BJ (cell line): ENCODE measurements at places on chromosomes 1 and 21.

DNA sequence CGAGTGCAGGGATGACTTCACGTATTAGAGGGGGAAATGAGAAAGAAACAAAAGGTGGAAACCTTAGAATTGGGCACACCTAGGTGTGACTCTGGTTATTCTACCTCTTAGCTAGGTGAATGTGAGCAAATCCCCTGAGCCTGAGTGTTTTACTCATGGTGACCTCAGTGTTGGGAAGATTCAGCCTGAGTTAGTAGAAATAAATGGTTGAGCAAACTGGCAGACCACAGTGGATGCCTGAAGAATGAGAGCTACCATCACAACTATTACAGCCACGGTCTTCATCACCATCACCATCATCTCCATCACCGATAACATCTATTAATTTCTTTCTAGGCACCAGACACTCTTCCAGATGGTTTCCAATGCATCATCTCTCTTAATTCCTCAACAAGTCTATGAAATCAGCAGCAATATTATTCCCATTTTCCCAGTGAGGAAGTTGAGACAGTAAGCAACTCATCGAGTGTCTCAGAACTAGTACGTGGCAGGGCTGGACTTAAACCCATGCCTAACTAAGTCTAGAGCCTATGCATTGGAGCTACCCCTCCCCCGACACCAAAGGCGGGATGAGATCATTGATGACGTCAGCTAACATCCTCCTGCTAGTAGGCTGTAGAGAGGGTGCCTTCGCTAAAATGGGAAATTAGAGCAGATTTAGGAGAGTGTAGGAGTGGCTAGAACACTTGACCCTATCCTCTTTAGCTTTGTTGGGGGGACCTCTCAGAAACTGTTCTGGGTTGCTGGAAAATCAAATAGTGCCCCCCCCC is 7.9 kb upstream of the KAZN start:
- DNase-seq = no peak

- DNase-seq = no peak
Measured at GRCh38 chr1:15765495-15766194, 7.0 kb downstream of the FBLIM1 start.

DNA sequence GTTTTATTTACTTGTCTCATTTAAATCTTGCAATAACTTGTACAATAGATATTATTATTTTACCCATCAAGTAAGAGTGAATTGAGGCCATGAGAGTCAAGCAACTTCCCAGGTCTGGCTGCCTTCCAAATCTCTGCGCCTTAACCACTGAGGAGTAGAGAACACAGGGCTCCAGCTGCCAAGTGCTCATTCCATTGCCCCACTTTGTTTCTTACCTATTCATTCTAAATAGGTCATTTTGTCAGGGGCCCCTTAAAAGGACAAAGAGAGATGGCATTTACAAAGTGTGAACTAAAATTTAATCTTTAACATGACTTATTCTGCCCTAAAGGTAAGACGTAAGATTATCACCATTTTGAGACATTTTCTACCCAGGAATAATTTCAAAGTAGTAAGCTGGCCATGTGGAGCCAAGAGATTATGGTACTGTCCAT is 3.5 kb downstream of the PPP1R15B start:
- no peak for DNase-seq

DNA sequence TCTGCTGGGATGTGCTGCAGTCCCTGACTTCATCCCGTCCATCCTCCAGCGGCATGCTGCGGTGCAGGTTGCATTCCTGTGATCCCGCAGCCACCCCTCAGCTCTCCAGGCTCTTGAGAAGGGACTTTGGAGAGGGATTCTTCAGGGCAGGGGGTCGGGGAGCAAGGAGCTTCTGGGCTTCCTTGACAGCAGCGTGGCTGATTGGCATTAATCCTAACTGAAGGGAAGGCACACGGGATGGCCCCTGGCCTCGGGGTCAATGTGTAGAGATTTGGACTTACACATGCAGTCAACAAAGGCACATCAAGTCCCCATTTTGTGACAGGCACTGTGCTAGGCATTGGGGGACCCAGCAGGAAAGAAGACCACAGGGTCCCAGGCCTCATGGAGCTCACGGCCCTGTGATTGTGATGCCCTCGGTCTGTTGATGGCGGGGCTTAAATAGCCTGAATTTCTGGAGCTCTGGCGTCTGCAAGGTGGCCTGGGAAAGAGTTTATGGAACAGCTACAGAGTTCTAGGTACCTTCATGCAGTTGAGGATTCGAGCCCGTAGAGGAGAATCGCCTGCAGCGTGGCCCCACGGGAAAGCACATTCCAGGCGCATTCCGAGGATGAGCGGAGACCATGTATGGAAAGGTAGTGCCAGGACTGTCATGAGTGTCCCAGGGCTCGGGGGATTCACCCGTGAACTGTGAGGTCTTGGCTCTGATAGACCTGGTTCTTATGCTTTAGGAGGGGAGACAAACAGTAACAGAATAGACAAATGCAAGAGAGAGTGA is 20.1 kb downstream of the PSEN2 start:
- DNase-seq = no peak

- DNase-seq = no peak
Measured at GRCh38 chr1:57461405-57461804, 37.5 kb upstream of the DAB1 start.

DNA sequence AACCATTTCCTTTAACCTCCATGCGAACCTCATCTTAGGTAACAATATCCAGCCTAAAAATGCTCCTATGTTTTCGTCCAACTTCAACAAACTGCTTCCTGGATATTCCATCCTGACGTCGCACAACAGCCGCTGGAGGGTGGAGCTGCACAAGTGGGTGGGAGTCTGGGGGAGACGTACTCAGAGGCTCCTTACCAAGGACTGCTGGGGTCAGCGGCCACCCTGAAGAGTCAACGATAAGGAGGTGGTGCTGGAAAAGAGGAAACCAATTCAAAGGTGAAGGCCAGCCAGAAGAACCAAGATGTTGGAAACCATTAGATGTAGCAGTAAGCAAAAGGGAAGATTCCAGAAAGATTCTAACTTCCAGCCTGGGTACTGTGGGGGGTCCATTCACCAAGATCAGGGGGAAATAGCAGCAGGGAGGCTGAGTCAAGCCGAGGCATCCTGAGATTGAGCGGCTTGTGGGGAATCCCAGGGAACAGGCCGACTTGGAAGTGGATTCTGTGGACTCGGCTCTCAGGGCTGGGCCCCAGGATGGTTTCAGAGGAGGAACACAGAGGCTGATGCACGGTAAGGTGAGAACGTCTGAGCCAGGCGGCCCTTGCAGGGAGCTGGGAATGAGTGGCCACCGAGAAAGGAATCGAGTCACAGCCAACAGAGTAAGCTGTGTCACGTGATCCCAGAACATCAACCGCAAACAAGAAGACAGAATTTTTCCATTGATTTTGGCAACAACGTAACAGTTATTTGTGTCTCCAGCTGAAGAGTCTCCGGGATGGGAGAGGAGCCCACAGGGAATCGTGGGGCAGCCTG is 375.7 kb downstream of the NPHP4 start:
- DNase-seq = no peak

- DNase-seq = no peak
Measured at GRCh38 chr1:148264374-148265276, 112.5 kb upstream of the NBPF11 start.
